ENCODE measurements at places on chromosomes 12 and 14.

DNA sequence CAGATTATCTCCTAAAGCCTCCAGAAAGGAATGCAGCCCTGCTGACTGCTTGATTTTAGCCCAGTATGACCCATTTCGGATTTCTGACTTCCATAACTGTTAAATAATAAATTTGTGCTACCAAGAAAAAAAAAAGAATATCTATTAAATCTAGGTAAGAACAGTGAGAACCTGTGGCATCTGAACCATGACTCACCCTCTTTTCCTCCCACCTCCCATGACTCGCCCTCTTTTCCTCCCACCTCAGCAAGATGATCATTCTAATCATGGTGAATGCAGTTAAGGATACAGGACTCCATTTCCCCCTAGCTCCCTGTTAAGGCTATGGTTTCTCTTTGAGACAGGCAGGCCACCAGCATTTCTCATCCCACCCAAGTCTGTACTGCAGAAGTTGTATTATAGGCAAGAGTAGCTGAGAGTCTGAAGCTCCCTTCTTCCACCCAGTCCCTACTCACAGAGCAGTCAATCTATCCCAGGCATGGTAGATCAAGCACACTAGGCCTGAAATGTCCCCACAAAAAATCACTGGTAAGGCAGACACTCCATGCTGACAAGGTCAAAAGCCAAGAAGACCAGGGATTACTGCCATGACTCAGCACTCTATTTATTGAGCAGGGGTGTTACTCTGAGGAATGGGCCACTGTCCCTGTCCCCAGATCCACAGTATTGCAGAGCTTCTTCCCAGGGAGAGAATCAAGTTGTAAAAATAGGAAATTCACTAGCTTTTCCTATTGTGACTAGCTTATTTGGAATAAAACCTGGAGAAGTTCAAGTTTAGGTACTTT, 188.9 kb downstream of the ADAMTS20 start:
- DNase-seq, result peak; percentile 13

DNA sequence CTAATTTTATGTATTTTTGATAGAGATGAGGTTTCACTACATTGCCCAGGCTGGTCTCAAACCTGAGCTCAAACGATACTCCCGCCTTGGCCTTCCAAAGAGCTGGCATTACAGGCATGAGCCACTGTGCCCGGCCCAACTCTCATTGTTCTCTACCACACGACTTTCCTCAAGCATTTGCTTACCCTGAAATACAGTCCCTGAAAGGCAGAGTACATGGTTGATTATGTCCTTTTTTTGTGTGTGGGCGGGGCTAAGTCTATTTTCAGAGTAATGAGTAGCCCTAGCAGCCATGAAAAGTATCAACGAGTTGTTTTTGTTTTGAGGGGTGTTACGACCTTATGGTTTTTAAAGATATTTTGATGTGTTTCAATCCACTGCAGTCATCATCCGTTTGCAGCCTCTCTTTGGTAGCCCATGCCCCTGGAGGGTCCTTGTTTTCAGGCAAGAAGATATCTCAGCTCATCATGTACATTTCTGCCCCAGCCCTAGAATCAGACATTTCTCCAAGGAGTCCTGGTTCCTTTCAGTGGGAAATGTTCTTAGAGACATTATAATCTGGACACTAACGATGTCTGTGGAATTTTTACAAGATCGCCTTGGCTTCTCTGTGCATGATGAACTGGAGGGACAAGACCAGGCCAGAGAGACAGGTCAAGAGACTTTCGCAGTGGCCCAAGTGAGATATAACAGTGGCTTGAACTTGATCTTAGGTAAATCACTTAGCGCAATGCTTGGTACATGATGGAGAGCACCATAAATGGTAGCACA, 8.7 kb downstream of the ACACB start:
- DNase-seq, result no peak

DNA sequence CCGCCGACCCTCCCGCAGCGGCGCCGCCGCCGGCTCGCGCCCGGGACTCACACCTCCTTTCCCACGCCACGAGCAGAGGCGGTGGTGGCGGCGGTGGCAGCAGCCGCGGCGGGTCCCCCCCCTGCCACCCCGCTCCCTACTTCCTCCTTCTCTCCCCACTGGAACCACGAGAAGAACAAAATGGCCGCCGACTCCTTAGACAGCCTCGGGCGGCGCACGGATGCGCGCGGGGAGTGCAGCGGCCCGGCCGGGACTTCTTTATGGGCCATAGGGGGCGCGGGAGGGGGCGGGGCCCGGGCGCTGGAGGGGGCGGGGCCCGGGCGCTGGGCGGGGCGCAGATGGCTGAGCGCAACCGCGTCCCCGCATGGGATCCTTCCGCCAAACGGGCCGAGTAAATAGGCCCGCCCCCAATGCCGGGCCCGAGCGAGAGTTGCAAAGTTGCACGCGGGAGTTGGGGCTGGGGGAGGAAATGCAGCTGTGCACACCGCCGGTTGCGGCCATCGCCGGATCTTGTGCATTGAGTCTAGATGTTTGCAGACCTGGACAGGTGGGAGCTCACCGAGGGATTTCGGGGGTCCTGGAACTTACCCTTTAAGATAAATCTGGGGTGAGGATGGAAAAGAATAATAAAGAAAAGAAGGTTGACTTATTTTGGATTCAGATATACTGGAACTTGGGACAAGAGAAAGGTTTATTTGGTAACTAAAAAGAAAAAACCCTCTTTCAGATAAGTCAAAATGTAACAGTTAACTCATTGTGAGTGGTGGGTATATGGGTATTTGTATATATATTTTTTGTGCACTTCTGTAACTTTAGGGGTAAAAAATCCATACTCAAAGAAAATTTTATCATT, at the start of gene PPP1CC:
Gene PPP1CC, minus strand, starts transcription at position 174 of the 853 bp plus-strand sequence. CDS start 184 bp downstream, outside the sequence.
- DNase-seq, result peak; percentile 95

- DNase-seq, result no peak
Observed at GRCh38 chr12:4486980-4487379, 41.4 kb upstream of the FGF6 start.

GRCh38 chr12:125564753-125565152, 499.5 kb downstream of the AACS start:
- no peak for DNase-seq

GRCh38 chr12:59708064-59708463, 112.2 kb downstream of the SLC16A7 start:
- no peak for DNase-seq

DNA sequence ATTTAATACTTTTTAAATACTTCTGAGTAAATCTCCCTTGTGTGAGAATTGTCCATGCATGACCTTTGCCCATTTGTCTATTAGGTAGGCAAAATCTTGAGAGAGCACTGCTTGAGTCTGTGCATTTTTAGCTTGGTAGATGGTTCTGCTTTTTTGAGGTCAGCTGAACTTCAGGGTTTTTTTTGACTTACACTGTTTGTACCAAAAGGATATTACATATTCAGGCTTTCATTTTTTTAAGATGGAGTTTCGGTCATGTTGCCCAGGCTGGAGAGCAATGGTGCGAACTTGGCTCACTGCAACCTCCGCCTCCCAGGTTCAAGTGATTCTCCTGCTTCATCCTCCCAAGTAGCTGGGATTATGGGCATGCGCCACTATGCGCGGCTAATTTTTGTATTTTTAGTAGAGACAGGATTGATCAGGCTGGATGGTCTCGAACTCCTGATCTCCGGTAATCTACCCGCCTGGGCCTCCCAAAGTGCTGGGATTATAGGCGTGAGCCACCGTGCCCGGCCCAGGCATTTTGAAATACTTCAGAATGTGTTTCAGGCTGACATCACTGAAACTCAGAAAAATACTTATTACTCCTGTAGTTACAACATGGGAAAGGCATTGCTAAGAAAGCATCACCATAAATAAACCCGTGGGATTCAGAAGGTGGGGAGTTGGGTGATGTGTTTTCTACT, 11.1 kb downstream of the RASSF3 start:
- no peak for DNase-seq

DNA sequence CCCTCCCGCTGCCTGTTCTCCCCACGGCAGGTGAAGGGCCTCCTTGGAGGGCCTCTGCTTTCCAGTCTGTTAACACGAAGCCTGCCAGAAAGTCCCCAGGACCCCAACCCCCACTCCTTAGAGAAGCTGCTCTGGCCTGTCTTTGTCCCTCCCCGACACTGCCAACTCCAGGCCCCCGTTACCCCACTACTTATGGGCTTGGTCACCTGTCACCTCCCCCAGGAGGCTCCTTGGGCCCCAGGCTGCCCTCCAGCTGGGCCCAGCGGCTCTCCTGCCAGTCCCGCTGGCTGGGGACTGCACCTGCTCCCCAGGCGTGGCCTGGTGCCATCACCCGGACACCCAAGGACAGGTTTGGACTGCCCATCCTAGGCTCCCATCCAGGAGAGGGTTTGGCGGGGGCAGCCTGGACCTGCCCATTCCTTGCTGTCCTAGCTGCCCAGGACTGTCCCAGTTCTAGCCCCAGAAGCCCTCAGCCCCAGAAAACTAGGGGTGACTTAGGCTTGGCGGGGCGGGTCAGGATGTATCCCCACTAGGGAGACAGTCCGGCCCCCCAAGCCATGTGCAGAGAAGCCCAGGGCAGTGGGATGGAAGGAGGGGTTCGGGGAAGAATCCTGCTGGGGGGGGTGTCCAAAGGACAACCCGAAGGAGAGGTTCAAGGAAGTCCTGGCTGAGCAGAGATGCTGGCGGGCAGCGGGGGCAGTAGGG, 155.7 kb upstream of the C14orf180 start:
- DNase-seq, result no peak

- no peak for DNase-seq
Observed at GRCh38 chr12:18066666-18067065, 23.3 kb downstream of the RERGL start.

- DNase-seq, result peak; percentile 81
Observed at GRCh38 chr12:45729233-45730083, at the start of gene ARID2. TSS of gene ARID2 (plus strand) at chr12:45729706. CDS start at chr12:45729837, 131 bp downstream.

GRCh38 chr14:89252887-89253532, 164.0 kb downstream of the FOXN3 start:
- no peak for DNase-seq

GRCh38 chr14:93987815-93988476, 9.2 kb upstream of the CCDC197 start:
- no peak for DNase-seq

DNA sequence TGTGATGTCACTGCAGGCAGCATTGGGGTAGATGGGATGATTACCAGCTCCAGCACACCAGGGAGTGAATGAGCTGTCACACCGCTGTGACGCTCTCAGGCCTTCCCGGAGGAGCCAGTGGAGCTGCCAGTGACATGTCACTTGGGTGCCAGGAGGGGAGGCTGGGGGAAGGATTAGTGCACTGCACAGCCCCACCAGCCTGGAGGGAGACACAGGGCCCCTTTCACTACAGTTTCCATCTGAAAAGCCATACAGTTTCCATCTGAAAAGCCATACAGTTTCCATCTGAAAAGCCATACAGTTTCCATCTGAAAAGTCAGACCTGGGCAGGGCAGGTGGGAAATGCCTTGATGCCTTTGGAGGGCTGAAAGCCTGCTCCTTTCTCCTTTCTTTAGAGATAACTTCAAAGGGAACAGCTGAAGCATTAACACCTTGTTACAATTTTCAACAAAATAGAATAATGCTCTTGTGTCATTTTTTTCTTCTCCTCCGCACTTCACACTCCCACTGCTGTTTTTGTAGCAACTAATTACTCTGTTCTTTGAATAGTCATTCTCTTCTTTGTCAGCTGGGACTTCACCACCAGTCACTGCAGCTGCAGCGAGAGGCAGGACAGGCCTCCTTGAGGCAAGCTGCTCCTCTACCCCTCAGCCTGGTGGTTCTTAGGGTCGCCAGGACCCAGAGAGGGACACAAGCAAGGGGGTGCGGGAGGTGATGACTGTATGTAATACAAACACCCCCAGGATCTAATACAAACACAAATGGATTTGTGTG, 256.9 kb upstream of the RGS6 start:
- no peak for DNase-seq

- peak; percentile 53 for DNase-seq
Observed at GRCh38 chr14:73472185-73473114, 14.1 kb upstream of the NUMB start.

GRCh38 chr12:128519426-128519825, 252.5 kb downstream of the TMEM132C start:
- no peak for DNase-seq

GRCh38 chr14:99207456-99207855, 64.5 kb downstream of the BCL11B start:
- DNase-seq, result no peak

GRCh38 chr14:65972891-65973290, 513.3 kb upstream of the CCDC196 start:
- DNase-seq, result peak; percentile 23

DNA sequence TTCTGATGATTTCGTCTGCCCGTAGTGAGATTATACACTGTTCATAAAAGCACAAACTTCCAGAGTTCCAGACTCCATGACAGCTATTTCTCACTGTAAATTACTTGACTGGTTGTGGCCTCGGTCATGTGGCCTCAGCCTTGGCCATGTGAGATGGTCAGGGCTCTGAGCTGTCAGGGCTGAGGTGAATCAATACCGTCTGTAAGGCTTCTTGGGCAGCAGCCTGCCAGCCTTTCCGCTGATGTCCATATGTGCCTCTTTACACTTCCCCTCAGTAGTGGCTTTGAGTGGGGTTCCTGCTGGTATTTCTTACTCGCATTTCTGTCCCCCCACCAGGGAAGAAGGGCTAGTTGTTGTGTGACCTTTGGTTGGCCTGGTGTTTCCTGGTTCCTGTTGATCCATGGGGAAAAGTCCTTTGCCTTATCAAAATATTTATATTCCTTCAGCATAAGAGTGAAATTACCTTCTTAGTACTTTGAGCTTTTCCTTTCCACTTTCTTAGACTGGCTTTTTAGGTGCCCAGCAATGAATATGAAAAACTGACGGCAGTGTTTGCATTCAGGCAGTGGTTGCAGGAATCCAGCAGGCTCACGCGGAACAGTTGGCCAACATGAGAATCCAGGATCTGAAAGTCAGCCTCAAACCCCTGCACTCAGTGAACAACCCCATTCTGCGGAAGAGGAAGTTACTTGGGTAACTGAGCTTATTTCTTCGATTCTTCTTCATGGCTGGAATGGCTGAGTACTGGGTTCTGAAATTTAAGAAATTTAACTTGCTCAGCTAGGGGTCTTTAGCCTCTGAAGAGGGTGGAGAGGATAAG, 46.1 kb downstream of the MAPKAPK5 start:
- no peak for DNase-seq

DNA sequence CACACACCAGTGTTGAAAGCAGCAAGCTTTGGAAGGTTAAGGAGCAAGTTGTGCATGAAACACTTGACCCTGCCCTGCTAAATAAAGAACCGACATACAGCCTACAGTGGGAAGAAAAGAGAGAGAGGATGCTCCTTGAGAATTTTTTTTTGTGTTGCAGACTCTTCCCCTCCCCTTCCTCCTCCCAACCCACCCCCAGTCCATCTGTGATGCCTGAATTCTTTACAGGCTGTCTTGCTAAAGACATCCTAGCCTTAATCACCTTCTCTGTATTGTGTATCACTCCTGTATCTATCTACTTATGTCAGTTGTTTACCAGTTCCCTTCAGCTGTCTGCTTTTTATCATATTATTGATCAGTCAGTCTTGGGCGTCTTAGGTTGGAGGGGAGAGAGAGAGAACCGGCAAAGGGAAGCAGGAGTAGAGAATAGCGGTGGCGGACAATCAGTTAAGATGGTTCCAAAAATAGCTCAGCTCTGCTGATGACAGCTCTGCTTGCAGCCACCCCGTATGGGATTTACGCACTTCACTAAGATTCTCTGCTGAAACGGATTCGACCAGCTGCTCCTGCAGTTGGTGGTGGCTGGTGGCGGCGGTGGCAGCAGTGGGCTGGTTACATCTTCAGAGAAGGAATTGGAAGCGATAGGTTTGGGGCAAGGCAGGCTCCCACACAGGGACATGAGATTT, 664.7 kb downstream of the NRXN3 start:
- DNase-seq, result no peak

- DNase-seq, result peak; percentile 100
Observed at GRCh38 chr14:23301288-23301968, 1.2 kb downstream of the PPP1R3E start.

Data from Daoy (cell line).